ENCODE measurements at places on chromosomes 12 and 14.

DNA sequence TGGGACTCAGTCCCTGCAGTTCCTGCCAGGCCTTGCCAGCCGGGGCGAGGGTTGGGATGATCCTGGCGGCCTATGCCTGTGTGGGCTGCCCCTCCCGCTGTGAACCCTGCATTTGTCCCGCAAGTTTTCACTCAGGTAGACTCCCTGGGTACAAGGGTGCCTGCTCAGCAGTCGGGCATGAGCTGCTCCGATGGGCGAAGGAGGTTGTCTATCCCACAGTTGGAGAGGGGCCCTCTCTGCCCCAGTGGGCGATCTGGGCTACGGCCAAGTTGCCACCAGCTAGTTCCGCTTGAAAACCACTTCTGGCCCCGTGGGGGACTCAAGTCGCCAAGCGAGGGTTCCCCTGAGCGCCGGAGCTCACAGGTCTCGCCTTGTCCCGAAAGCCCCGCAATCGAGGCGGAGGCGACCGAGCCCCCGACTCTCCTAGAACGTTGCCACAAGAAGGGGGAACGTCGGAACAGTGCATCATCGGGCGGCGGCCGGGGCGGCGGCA, 365 bp upstream of the TPI1 start:
- no peak for DNase-seq

GRCh38 chr12:90682398-90682797, 272.6 kb downstream of the CCER1 start:
- no peak for DNase-seq

DNA sequence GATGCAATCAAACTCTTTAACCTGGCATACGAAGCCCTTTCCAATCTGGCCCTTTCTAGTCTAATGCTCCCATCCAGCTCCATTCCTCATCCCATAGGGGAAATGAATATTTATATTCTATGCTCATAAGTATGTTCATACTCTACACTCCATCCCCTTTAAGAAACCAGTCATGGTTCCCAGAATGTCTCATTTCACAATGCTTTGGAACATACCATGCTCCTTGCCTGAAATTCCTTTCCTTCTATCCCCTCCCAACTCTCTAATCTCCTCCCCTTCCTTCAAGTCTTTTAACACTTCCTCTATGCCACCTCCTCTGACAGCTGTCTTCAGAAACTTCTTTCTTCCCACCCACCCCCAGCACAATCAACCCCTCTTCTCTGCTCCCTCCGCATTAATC, 207.0 kb upstream of the CAND1 start:
- no peak for DNase-seq

DNA sequence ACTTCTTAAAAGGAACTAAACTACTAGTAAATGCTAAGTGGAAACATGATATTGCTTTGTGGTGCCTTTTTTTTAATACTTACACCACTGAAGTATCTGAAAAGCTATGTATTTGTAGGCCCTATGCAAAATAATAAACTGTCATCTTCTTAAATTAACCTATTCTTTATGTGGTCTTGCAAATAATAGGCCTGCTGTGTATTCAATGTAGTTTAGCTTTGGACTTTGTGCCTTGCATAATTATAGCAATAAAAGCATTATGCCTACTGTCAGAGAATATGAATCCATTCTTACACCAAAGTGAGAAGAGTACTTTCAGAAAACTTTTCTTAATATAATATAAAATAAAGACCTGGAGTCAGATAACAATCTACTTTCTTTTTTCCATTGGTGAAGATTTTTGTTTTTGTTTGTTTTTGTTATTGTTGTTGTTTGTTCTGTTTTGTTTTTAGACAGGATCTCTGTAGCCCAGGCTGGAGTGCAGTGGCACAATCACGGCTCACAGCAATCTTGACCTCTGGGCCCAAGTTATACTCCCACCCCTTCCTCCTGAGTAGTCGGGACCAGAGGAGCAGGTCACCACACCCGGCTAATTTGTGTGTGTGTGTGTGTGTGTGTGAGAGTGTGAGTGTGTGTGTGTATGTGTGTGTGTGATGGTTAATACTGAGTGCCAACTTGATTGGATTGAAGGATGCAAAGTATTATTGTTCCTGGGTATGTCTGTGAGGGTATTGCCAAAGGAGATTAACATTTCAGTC, 213.8 kb downstream of the SLC6A15 start:
- no peak for DNase-seq

DNA sequence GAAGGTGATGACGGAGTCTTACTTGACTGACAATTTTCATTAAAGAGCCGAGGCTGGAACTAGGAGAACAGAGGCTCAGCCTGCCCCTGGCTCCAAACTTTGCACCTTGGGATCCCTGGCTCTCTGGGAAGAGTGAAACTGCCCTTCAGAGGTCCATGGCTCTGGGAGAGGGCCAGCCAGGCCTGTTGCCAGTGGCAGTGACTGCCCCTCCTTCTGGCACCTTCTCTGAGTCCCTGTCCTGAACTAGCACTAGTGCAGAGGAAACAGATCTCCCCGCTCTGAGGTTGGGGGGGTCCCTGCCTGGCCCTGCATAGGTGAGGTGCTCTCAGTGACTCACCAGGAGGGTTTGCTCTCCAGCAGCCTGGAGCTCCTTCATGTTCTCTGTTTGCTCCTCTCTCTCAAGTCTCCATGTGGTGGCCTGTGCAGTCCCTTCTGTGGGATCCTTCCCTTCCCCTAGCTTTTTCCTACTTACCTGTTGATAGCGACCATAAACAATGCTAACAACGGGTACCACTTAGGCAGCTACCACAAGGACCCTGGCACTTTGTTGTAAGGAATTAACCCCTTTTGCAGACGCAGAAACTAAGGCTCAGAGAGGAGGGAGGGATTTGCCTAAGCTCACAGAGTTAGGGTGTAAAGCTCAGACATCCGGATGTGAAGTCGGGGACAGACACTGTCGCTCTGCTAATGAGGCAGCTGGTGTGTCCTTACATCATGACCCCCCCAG, 22.4 kb downstream of the FAM222A start:
- DNase-seq = no peak

GRCh38 chr14:58598804-58599525, 38.8 kb upstream of the DACT1 start:
- DNase-seq = no peak

GRCh38 chr12:66359300-66359699, 57.0 kb downstream of the HELB start:
- no peak for DNase-seq

DNA sequence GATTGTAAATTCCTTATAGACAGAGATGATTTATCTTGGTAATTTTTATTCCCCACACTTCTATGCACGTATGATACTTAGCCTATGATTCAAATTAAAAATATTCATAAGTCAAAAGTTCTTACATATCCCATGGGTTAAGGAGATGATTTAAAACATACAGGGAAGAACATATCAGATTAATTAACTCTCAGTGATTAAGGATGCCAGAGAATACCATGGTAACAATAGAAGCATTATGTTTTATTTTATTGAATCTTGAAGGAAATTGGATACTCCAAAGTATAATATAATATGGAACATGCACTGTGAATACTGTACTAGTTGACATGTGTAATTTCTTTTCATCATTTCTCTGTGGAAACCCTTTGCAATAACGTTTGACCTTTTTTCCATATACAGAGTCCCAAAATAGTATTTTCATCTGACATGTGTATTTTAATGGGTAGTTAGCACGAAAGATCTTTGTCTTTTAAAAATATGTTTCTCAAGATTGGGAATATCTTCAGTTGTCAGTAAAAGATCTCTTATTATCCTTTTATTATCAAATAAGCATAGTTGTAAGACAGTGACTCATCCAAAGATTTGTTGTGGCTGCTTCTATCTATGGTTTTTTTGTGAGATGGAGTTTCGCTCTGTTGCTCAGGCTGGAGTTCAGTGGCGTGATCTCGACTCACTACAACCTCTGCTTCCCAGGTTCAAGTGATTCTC, 166.7 kb downstream of the RAD51B start:
- no peak for DNase-seq

GRCh38 chr14:86035882-86036281, 505.9 kb downstream of the FLRT2 start:
- DNase-seq = no peak

- no peak for DNase-seq
These were observed 24.0 kb upstream of the NUDT14 start for GRCh38 chr14:105204931-105205672.

- peak; percentile 12 for DNase-seq
These were observed 490 bp downstream of the PRORP start for GRCh38 chr14:35122696-35123387.

DNA sequence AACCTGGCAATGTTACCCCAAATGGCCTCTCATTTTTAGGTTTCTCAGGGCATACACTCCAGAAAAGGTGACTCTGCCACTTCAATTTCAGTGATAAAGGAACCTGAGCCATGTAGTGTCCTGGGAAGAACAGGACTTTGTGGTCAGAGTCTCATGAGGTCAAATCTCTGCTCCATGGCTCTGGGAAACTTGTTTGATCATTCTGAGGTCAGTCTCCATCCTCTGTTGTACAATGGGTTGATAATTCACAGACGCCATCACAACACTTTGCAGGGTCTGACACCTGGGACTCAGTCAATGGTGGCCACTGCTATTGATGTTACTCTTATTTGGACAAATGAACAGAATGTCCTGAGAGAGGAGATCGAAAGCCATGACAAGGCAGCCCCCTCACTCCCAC, 31.1 kb upstream of the SMOC1 start:
- DNase-seq = no peak

DNA sequence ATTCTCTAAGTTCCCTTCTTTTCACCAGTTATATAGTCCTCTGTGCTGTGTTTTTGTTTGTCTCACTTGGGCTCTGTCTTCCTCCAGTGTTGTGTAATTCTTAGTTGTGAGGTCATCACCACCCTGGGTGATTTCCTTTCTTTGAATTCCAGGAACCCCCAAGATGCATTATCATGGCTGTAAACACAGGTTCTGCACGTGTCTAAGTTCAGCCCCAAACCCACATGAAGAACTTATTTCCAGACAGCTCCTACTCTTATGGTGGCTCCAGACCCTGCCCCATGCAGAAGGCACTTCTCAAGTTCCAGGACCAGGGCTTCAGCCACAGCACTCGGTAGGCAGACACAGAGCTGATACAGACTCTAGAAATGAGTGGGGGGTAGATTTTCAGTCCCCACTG, 560.5 kb downstream of the BCL11B start:
- DNase-seq = peak; percentile 23

GRCh38 chr14:69048456-69048855, 69.4 kb upstream of the ACTN1 start:
- DNase-seq = no peak

DNA sequence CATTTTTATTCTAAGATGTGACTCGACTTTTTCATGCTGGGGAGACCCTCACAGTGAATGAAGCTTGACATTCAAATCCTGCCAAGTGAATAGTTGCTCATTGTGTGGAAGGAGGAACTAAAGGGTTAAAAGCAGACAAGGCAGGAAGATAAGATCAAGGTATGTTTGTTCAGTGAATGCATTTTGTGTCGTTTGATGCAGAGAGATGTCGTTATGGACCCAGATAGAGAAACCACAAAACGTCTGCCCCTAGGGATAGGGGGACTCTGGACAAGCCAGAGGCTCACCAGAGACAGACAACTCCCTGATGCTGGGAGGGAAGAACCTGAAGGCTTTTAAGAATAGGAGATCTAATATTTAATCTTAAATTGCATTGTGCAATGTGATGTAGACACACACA, 72.5 kb upstream of the MYL2 start:
- DNase-seq = no peak

GRCh38 chr12:132881818-132882217, 5.6 kb downstream of the CHFR start:
- DNase-seq = no peak

- DNase-seq = peak; percentile 6
These were observed 60.6 kb upstream of the TMCC3 start for GRCh38 chr12:94710933-94711332.

DNA sequence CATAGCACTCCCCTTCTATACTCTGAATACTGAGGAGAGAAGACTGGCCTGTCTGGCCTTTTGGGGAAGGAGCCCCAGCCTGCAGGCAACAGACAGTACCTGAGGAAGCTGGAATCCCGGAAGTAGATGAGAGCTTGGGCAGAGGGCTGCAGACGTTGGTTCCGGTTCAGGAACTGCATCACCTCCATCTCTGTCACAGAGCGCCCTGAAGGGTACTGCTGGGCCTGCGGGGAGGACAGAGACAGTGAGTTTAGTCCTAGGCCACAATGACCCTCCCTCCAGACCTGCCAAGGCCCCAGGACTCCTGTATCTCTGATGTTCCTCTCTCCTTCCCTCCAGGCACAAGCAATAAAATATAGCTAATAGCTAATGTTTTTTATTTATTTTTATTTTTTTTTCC, 28.4 kb downstream of the TEP1 start:
- DNase-seq = no peak

DNA sequence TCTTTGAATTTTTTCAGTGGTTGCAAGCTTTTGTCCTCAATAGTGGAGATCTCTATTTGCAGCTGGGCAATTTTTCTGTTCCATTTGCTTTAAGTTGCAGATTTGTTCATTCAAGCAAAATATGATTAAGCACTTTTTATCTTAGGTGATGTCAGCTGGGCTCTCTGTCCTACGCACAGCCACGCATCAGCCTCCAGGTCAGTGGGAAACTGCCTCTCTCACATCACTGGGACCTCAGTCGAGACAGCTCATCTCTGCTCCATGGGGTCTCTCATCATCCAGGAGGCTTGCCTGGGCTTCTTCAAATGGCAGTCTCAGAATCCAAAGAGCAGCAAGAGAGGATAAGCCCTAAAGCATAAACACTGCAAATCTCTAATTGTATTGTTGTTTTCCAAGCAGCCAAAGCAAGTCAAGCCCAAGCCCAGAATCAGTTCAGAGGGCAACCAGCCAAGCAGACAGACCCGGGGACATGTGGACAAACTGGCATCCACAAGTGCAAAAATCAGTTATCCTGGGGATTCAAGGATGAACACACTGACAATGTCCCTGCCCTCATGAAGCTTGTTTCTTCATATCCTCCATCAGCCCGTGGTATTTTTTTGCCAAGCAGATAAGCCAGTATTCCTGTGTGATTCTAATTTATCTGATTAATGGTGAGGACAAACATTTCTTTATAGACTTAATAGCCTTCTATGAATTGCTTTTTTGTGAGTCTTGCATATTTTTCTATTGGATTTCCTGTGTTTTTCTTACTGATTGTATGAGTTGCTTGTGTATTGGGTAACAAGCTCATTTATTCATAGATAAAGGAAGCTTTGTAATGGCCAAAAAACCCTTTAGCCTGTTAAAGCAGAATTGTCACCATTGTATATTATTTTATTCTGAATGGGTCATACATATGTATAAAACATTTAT, 262.5 kb downstream of the GXYLT1 start:
- DNase-seq = no peak

DNA sequence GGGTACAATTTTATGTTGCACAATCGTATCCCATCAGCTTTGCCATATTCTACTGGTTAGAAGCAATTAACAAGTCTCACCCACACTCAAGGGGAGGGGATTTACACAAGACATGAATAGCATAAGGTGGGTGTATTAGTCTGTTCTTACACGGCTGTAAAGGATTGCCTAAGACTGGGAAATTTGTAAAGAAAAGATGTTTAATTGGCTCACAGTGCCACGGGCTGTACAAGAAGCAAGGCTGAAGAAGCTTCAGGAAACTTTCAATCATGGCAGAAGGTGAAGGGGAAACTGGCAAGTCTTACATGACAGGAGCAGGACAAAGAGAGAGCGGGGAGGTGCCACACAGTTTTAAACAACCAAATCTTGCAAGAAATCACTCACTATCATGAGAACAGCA, 231.8 kb upstream of the AMIGO2 start:
- no peak for DNase-seq
